ENCODE measurements at places on chromosomes 6 and 20.

- no peak for DNase-seq
These were observed 50.2 kb upstream of the SIRPG start for GRCh38 chr20:1707588-1708449.

DNA sequence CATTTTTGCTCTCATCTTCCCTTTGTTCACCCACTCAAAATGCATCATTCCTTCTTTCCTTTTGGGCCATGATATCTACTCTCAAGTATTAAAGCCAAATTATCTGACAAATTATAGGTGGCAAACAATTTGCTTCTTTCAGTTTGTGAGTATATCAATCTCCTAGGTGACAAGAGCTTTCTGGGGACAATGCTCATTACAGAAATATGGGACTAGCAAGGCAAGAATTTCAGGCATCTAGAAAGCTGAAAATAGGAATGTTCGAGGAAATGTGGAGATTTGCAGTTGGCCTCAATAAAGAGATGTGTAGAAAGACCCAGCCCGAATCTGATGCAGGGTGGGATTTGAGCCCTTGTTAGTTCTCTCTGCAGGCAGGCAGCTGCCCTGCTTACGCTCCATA lies 71.8 kb downstream of the ALDH8A1 start:
- no peak for DNase-seq

- no peak for DNase-seq
These were observed 16.0 kb downstream of the HFE start for GRCh38 chr6:26103141-26103769.

- no peak for DNase-seq
These were observed 274.9 kb downstream of the SMOC2 start for GRCh38 chr6:168715643-168716481.

- no peak for DNase-seq
These were observed 243.6 kb downstream of the KHDRBS2 start for GRCh38 chr6:62042429-62042828.

DNA sequence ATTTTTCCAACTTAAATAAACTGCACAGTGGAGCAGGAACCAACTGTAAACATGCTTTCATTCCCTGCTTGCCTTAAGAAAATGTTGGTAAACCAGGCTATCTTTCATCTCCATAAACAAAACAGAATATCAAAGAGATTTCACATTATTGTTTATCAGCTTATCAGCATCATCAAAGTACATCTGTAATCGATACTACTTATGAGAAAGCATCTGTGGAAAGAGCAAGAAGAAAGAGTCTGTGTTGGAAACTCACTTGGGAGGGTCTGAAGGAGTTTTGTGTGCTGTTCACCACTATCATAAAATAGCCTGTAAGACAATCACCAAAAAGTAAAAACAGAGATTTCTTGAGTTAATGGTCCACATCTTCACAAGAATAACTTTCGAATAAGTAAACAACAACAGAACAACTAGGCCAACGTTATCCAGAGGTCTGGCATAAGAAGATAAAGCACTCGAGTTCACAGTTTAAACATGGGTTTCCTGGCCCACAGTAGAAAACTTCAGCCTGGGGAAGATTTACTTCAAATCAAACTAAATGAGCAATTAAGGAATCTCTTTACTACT lies 47.9 kb downstream of the EPB41L2 start:
- no peak for DNase-seq

DNA sequence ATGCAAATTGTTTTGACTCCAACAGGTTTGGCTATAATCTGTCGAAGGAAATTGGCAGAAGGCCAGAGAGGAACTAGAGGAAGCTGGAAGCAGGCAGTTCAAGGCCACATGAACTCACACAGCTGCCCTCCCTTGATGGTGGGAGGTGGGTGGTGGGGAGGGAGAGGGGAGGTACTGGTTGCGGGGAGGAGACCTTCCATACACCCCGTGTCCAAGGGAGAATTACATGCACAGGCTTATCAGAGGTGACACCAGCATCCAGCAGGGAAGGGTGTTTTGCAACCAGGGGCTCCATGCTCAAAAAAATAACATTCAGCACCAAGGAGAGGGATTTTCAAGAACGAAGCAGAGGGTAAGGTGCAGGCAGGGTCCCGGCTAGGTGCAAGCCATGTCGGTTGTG lies 9.1 kb downstream of the PRND start:
- no peak for DNase-seq

- no peak for DNase-seq
These were observed 36.8 kb upstream of the ZBP1 start for GRCh38 chr20:57656821-57657534.

- no peak for DNase-seq
These were observed 526.4 kb downstream of the PRKN start for GRCh38 chr6:162200945-162201690.

DNA sequence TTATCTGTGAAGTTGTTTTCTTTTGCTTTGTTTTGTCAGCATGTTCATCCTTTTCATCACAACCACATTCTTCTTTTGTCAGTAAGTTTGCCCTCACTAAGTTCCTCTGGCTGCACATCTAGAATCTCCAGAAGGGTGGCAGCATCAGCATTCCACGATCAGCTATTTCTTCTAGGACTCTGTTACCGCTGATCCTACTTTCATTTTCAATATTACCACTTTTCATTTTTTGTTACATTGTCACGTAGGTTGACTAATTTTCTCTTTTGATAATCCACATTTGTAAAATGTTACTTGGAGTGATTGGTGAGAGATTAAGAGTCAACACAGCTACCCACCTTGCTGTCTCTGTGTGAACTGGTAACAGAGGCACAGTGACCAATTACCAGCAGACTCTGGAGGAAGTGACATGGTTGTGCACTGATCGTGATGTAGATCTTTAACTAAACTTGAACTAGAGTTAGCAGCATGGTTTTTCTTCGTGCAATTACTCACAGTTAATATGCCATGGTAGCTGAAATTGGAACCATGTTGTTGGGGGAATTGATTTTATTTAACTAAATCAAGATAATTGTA lies 307.9 kb upstream of the SLC35B3 start:
- no peak for DNase-seq

DNA sequence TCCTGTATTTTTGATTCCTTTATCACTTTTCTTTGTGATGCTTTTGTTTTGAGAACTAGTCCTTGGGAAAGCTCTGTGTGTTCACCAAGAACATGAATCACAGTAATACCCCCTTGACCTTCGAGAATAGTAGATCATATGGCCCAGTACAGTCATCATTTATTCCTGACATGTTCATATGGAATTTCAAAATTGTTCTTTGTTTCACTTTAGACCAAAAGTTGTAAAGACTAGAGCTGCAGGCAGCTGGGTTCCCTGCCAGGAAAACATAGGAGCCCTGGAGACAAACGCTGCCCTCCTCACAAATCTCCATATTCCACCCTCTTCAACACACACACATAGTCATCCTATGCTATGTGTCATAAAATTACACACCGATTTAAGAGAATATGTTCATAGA lies 621.2 kb upstream of the EYS start:
- DNase-seq = no peak

DNA sequence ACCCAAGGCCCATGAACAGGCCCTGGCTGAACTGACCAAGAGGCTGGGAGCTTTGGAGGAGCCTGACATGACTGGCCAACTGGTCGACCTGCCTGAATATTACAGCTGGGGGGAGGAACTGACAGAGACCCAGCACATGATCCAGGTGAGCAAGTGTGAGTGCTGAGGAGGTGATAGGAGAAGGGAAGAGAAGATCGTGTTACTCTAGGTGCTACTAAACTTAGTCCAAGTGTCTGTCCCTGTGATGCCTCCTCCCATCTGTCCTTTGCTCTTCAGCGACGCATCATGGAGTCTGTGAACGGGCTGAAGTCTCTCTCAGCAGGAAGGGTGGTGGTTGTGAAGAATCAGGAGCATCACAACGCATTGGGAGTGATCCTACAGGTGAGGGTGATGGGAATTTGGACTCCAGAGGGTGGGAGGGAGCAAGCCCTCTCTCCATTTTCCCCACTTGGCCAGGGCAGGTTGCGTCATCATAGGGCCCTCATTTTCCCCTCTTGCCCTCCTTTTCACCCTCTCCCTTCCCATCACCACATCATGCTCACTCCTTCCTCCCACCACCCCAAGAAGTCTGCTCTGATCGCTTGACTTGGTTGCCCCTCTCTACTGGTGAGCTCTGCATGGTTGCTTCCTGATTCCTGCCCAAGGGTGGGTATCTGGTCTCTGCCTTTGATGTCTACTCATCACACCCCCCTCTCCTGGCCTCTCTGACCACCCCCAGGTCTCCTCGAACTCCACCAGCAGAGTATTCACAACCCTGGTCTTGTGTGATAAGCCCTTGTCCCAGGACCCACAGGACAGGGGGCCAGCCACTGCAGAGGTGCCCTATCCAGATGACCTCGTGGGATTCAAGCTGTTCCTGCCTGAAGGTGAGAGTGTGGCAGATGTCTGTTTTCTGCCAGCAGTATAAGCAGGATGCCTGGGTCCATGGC lies 4.7 kb downstream of the DXO start:
- DNase-seq = no peak

DNA sequence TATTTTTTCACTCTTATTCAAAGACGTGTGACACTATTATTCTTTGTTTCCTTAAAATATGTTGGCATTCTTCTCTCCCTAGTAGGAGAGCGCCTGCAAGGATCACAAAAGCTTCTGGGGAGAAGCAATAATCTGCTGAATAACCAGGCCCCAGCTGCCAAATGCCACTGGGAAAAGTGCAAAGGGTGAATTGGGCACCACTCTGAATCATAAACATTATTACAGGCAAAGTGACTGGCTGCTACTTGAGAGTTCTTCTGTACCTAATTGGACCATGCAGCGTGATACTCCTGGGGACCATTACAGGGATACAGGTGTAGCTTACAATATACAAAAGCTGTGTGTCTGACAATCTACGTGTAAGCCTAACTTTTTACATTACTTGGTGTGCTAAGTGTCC lies 152.8 kb downstream of the ATXN1 start:
- DNase-seq = no peak

- no peak for DNase-seq
These were observed 215.3 kb downstream of the RNGTT start for GRCh38 chr6:88748141-88748540.

GRCh38 chr6:54234539-54234938 lies 73.7 kb upstream of the TINAG start:
- no peak for DNase-seq

GRCh38 chr20:17836303-17836861 lies 132.2 kb downstream of the SNX5 start:
- DNase-seq = no peak

- DNase-seq = no peak
These were observed 398.4 kb upstream of the ID4 start for GRCh38 chr6:19438566-19439353.

DNA sequence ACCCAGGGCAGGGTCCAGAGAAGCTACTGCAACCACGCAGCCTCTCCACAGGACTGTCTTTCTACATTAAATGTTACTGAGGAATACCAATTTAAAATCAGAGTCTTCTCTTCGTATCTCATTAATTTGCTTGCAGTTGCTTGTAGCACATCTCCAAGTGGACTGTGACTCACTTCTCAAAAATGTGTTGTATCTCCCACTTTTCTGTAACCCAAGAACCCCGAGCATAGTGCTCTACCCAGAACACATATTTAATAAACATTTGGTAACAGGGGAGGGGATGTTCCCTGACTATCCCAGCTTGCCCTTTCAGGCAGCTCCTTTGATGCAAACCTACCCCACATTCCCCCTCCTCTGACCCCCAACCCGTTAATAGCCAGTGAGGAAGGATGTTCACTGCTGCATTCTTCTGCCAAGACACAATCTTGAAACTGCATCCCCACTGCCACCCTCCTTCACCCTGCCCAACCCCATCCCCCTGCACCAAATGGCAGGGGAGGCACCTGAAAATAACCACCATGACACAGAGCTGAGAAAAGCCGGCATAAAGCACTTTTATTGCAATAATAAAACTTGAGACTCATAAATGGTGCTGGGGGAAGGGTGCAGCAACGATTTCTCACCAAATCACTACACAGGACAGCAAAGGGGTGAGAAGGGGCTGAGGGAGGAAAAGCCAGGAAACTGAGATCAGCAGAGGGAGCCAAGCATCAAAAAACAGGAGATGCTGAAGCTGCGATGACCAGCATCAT lies 24.2 kb downstream of the FKBP1A start:
- DNase-seq = no peak

DNA sequence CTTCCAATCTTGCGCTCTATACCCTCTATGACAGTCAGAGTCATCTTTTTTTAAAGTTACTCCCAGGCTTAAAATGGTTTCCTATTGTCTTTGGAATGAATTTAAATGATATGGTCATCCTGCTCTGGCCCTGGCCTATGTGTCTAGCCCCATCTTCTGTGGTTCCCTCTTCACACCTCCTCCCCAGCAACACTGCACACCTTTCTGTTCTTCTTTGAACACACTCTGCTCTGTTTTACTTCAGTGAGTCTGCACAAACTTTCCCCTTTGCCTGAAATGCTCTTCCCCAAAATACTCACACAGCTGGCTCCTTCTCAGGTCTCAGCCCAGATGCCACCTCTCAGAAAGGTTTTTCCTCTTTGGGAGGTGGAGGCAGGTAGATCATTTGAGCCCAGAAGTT lies 132.7 kb downstream of the FYN start:
- no peak for DNase-seq

GRCh38 chr20:47118206-47118605 lies 223.6 kb downstream of the EYA2 start:
- no peak for DNase-seq

DNA sequence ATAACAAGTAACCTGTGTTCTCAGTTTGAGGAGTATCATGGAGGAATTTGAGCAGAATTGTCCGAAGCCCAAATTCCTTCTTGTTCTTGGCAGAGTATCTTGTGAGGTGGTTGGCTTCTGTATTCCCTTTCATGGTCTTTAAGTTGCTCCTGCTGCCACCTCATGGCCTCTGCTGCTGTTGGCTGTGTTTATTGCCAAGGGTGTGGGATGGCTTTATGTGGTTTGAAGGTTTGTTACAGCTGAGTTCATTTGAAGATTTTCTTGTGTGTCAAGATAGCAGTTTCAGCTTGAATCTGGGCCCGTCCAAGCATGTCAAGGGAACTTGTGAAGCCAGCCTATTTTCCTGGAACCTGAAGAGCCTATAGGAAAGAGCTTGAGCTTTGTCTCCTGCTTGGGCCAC lies 20.2 kb upstream of the TTK start:
- peak; percentile 5 for DNase-seq

DNA sequence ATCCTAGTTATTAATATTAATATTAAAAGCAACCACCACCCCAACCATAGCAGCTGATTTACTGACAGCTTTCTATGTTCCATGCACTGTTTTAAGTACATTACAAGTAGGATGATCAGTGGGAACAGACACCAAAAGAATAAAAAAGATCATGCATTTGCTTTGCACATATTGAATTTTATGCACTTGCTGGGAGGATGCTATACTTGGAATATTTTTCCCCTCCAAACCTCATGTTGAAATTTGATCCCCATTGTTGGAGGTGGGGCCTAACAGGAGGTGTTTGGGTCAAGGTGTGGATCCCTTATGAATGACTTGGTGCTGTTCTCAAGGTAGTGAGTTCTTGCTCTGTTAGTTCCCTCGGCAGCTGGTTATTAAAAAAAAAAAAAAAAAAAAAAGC lies 178.9 kb upstream of the MYLIP start:
- no peak for DNase-seq

DNA sequence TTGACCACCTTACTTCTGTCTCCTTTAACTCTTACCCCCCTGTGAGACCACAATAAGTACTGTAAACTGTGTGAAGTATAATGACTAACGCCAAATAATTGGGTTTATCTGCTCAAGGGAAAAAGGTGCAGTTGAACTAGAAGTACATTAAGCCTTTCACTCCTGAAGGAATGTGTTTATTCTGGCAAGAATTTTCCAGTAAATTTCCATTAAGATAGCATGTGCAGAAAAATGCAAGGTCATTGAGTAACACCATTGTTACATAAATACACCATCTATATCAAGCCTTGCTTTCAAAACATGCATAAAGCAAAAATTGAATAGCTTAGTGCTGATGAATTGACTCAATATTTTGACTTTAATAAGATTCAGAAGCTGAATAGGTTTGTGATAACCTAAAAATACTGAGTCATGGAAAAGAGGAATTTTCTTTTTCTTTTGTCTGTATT lies 65.4 kb downstream of the ARHGAP18 start:
- DNase-seq = no peak

Measured in T-helper 9 cell (primary cell).